ENCODE measurements at places on chromosomes 16 and 17.

DNA sequence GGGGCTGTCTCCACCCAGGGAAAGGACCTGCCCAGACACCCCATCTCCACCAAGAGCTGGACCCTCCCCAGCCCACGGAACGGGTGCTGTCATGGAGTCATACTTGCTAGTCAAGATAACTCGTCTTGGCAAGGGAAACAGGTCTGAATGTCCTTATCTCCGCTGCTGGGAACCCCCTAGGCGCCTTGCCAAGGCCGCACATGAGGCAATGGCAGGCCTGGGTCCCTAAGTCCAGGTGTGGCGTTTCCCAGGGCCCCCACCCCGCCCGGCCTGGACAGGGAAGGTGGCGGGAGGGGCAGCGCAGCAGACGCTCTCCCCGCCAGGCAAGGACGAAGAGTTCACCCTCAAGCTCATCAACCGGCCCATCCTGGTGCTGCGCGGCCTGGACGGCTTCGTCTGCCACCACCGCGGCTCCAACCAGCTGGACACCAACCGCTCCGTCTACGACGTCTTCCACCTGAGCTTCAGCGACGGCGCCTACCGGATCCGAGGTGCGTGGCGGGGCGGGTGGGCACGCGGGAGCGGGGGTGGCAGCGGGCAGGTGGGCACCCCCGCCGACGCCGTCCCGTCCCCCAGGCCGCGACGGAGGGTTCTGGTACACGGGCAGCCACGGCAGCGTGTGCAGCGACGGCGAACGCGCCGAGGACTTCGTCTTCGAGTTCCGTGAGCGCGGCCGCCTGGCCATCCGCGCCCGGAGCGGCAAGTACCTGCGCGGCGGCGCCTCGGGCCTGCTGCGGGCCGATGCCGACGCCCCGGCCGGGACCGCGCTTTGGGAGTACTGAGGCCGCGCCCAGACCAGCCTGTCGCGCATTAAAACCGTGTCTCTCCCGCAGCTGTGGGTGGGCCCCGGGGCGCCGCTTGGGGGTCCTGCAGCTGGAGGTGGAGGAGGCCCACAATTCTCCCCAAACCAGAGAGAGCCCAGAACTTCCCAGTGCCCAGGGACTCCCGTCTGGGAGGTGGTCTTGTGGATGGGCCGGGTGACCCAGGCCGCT is 8.4 kb downstream of the FSCN2 start:
- no peak for DNase-seq

- no peak for DNase-seq
Measured at GRCh38 chr16:66442502-66443268, 15.6 kb downstream of the BEAN1 start.

DNA sequence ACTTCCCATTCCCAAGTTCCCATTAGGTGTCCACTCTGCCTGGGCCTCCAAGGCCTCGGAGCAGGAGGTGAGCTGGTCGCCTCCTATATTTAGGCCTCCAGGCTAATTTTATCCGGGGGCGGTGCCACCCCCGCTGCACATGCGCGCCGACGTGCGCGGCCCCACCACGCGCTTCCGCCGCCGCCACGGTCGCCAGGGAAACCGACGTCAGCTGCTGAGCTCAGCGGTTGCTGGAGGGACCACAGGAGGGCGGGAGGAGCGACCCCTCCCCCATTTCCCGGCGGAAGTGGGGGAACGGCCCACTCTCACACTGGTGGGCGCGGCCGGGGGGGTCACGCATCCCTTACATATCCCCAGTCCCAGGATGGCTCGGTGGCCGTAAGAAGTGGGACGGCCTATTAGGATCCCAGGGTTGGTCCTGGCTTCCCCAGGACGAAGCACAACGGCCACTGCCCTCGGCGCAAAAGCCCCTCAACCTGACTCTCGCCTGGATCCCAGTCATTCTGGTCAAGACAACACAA is 1.0 kb downstream of the PER1 start:
- peak; percentile 79 for DNase-seq

- no peak for DNase-seq
Measured at GRCh38 chr16:70548936-70549335, 25.3 kb downstream of the SF3B3 start.

- peak; percentile 47 for DNase-seq
Measured at GRCh38 chr17:58710948-58711552, 18.6 kb downstream of the RAD51C start.

Measured in stimulated activated CD4-positive, alpha-beta T cell treated with anti-CD3 and anti-CD28 coated beads, Interleukin-2, amount 100 ng/mL, for 48 hours (primary cell).